ENCODE measurements at places on chromosomes 2 and 18.

GRCh38 chr2:18824915-18825314 lies 235.5 kb upstream of the NT5C1B start:
- DNase-seq: no peak

DNA sequence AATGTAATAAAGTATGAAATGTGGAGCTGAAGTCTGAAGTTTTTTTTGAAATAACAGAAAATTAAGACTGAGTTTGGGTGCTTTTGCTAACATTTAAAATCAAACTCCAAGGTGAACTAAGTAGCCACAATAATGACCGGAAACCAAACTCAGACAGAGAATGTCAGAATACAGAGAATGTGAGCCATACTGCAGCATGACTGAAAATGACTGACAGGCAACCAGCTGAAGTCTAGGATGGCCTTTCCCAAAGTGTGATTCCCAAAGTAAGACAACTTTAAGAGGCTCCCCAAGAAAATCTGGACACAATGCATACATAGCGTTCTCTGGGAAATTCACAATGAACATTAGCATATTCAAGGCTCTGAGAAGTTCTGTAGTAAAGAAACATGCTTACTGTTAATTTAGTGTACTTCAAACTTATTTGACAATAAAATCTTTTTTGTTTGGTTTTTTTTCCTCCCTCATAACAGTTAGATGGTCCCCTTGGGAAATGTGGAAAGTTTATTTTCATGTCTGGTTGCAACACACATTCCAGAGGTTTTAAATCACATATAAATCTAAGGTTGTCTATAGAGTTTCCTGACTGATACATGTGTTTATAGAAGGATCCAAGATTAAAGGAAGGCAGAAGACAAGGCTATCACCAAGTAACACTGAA lies 28.6 kb downstream of the PLA2R1 start:
- DNase-seq: no peak

DNA sequence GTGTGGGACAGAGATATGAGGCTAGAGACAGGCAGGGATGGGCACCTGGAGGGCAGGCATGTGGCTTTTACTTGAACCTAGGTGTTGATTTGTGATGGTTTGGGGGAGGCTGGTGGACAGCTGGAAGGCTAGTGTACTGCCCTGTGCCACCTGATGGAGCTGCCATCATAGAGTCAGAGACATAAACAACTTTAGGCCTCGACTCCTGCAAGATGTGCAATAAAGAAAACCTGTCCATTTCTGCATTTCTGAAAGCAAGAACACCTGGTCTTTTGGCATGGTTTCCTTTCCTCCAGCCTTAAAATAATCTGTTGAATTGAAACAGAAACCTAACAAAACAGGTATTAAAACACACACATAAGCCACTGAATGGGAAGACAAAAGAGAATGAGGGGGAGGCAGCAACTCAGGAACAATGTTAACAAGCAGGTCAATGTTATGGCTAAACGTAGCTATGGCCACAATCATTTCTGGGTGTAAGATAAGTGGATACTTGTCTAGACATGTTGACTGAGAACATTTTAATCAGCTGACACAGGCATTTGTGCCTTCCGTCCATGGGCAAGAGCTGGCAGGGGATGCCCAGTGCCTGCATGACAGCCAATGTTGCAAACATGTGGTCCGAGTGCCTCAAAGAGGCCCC lies 87.8 kb downstream of the KCTD1 start:
- DNase-seq: no peak

- peak; percentile 50 for DNase-seq
Measured at GRCh38 chr2:64654063-64654811, 524 bp upstream of the SERTAD2 start.

- no peak for DNase-seq
Measured at GRCh38 chr2:65320042-65320725, 92.6 kb downstream of the ACTR2 start.

- no peak for DNase-seq
Measured at GRCh38 chr2:176461098-176461808, 192.0 kb downstream of the MTX2 start.

DNA sequence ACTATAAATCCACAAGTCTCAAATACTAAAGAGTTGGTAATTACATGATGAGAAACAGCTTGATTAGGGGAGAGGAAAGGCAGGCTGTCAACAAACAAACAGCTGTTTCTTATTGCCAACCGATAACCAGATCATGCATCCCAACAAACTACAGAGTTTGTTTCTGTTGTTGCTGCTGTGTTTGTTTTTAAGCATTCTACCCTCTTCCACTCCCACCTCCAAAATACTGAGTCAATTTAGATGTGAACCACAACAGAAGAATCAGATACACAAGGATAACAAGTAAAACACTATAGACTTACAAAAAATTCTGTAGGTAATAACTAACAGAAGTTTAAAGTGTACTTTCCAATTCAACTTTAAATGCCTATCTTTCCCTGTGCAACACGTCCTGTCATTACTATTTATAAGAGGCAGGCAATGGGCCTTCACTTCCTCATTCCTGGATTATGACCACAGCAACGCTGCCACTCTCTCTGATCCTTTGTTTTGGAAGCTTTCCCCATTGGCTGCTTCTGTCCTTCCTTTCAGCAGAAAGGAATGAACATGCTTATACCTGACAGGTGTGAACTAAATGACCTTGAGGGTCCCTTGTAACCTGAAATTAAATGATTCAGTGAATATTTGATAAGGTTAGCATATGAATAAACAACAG lies 152.0 kb downstream of the SRBD1 start:
- DNase-seq: no peak

DNA sequence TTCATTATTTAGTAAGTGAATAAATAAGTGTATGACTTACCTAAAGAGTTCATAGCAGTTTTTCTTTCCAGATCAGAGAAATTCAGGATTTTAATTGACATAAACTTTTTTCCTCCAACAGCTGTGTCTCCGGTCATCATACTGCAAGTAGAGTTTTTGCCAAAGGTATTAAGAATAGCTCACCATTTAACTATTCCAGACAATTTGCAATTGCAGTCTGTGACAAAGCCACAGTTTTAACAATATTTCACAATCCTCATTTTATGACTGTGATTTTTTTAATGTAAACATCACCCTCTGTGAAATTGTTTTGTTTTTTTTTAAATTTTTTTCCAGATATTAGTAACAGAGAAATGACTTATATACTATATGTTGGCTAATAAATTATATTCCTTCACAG lies 199.1 kb downstream of the TRIB2 start:
- DNase-seq: no peak

GRCh38 chr18:40897884-40898283 lies 1057.2 kb upstream of the PIK3C3 start:
- no peak for DNase-seq

DNA sequence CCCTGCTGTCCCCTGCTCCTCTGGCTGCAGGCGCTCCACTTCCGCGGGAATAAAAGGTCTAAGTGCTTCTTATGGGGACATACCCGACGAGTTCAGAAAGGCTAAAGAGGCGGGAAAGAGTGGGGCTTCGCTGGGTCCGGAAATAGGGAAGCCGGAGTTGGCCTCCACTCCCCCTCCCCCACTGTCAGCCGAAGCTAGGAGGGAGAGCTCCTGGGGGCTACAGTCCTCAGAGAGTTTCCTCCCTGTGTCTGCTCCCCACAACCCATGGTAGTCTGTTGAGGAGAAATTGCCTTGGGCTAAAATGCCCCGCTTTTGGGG lies 7.2 kb downstream of the GAD1 start:
- no peak for DNase-seq

DNA sequence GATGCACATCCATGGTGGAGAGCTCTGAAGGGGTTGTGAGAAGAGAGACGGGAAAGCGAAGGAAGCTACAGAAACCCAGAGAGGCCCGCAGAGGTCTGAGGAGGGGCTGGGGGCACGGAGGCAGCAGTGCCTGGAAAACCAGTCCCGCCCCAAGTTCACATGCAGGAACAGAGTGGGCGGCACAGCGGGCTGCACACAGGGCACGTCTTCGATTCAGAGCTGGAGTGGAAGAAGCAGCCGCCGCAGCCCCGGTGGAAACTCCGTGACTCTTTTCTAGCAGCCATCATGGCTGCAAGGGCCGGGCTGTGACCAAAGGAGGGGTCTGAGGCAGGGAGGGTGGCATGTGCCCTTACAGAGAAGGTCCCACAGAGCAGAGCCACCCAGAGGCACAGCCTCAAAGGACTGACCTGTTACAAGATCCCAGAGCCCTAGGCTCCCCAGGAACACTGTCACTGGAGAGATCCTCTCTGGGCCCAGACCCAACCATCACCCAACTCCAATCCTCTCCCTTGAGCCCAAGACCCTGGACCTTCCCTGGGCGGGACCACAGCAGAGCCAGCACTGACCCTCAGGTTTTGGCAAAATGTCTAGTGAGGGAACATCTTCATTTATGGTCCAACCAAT lies 10.7 kb downstream of the PRKAG3 start:
- no peak for DNase-seq

DNA sequence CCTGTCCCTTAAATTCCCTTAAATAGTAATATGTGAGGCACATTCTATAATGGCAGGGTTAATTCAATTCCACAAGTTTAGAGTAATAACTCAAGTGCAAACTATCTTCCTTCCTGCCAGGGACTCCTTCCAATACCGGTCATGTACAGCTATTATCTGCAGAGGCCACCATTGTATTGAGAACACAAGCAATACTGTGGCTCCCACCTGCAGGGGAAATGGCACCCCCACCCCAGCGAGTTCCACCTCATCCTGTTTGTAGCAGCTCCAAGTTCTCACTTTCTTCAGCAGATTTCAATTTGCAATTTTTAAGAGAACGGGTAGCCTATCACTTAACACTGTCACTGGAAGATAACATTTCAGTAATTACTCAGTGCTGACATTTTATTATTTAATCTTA lies 172.1 kb upstream of the PID1 start:
- no peak for DNase-seq

DNA sequence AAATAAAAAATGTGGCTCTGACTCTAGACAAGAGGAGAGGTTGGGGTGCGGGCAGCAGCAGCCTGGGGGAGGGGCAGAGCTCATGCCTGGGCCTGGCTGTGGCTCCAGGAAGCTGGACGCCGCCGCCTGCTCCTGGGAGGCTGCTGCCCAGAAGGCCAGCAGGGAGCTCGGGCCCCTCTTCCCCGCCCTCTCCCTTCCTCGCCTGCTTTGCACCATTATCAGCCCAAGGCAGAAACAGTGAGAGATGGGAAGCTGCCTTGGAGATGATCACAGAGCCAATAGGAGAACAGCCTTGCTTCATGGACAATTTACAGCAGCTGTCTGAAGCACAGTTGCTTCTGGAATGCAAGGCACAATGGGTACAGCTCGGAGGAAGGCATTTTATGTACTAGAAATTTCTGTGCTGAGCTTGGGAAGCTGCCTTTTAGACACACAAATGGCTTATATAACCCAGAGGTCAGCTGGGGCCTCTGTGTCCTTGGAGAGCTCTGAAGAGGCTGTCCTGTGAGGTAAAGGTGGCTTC lies 55.3 kb upstream of the AFF3 start:
- no peak for DNase-seq

GRCh38 chr18:40004246-40004645 lies 1950.8 kb upstream of the PIK3C3 start:
- no peak for DNase-seq

- no peak for DNase-seq
Measured at GRCh38 chr2:9165625-9166024, 41.0 kb upstream of the ASAP2 start.

DNA sequence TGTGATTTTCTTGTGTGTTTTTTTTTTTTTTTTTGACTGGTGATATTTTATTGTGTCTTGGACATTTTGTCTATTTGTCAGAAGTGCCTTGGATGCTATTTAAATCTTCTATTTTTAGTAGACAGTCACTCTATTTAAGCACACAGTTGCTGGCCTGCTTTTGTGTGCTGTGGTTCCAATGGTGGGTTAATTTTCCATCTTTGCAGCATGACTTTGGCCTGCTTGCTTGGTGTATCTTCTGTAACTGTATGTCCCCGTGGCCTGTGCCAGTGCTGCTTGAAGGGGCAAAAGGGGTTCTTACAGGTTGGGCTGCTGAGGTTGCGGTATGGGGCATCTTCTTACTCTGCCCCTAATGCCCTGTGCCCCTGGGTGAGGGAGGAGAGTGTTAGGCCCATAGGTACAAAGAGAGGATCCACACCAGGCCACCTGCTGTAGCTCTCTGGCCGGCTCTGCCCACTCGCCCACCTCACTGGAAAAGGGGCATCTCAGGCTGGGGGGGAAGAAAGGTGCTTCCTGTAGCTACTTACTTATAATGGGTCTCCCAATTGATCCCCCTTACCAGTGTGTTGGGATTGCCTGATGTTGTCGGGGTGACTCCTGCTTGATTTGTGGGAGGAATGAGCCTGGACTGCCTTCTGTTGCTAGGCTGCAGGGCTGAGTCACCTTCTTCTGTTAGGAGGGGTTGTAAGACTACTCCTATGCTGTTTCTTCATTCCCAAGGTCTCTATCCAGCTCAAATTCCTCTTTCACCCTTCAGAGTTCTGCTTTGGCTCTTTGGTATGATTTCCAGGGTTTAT lies 490.0 kb upstream of the HS6ST1 start:
- DNase-seq: no peak

DNA sequence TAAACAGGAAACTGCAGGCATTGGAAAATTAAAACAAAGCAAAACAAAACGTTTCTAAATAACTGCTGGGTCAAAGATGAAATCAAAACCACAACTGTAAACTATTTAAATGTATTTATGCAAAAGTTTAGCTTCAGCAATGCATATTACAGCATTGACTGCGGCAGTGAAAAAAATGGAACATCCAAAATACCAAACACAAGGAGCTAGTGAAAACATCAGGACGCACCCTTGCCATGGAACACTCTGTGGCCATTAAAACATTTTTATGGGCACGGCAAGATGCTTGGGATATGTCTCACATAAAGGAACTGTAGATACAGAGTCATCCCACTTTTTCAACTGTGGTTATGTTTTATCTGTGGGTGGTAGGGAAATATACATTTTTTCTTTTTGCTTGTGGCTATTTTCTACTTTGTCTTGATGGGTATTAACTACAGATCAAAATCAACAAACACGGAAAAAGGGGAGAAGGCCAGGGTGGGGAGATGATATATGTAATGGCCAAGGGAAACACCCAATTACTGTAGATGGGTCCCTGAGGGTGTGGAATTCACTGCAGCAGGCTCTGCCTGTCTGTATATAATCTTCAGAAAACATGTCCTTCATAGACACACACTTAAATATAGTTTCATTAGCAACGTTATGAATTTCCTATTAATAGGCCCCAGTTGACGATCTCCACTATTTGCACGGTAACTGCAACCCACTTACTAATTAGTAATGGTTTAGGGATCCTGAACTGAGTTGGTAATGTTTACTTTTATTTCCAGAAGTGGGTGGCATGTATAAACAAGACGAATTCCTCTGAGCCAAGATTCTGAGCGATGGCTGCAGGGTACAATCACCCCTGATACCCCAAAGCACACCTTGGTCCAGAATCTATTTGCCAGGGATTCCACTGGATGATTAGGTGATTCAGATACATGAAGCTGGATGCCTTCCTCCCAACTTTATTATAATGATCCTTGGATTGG lies 110.5 kb downstream of the ACKR3 start:
- no peak for DNase-seq

DNA sequence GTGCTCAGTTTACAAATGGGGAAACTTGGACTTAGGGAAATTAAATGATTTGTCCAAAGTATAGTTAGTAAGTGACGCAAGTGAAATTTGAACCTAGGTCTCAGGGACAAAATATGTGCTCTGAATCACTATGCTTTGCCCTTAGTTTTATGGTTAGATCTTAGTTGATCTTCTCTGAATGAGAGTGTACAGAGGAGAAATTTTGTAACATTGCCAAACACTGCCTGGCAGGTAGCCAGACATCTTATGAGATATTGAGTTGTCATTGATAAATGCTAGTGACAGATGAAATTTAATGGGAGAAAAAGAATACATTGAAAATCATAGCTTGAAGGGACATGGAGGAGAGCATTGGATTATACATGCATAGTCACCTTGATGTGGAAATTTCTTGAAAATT lies 91.4 kb downstream of the GALNT1 start:
- no peak for DNase-seq
